ENCODE measurements at places on chromosomes 2 and 18.

GRCh38 chr2:239064891-239065290 is 217.0 kb downstream of the TWIST2 start:
- no peak for DNase-seq

DNA sequence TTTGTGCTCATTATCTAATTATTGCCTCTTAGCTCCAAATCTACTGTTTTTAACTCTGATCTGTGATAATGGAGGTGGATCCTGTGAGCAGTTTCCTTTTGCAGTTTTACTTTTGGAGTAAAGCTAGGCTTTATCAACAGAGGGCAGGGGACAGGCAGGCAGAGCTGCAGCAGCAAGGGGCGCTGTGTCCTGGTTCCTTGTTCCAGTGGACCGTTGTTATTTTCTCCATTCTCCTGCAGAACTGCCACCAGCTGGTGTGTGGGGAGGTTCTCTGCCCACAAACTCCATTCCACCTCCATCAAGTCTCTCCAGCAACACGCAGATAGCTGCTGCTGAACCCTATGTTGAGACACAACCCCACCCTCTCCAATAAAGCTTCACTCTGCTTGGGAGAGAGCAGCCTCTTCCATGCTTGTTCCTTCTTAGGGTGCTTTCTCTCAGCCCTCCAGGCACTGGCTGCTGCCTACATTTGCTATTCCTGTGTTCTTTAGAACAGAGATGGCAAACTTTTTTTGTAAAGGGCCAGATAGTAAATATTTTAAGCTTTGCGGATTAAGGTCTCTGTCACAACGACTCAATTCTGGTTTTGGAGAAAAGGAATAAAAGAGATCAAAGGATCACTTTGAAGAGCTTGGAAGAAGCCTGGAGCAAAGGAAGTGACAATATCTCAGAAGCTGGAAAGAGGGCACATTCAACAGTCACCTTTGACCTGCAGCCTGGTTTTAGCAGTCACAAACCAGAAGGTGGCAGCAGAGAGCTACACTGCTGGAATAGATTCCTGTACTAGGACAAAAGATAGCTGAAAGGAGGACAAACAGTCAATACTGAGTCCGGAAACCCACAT is 208.8 kb downstream of the CCDC178 start:
- peak; percentile 66 for DNase-seq

DNA sequence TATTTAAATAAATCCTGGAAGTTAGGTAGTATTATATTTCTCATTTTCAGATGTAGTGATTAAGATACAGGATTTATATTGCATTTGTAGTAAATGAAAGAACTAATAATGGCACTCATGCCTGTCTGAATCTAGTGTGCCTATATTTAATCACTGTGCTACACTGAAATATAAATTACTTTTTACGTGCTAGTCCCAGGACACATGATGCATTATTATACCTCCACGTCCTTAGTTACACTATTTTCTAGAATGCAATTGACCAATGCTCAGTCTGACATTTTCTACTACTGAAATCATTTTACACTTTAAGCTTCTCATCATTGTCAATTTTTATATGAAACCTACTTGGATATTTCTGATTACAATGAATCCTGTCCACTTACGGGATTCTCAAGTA is 80.9 kb upstream of the TMEFF2 start:
- no peak for DNase-seq

DNA sequence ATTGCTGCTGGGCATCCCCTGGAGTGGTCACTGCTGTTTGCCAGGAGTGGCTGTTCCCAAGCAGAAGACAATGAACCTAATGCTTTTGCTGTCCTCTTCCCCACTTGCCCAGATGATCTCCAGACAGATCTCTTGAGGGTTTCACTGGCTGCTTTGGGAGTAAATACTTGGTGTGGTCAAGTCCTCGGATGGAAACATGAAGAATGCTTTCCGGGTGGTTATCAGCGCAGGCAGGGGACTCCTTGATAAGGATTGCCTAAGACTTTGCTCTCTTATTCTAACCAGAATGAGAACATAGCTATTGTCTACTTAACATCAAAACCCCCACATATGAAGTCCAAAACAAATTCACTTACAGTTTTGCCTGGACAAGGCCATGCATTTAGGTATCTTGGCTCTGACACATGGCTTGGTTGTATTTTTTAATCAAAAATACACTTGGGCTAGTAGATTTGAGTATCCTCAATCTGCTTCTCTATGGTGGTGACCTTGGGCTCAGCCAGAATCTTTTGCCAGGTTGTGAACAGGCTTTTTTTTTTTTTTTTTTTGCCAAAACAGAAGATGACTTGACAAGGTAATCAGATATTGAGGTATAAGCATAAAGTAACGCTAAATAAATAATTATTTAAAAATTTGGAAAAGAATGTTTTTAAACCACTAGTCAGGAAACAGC is 34.8 kb upstream of the MYO3B start:
- no peak for DNase-seq

- DNase-seq, result no peak
Observed at GRCh38 chr18:10477121-10477862, 22.9 kb downstream of the APCDD1 start.

- DNase-seq, result no peak
Observed at GRCh38 chr2:173898996-173899395, 66.2 kb downstream of the SP3 start.

- DNase-seq, result no peak
Observed at GRCh38 chr2:57146951-57147350, 899.7 kb upstream of the VRK2 start.

- DNase-seq, result peak; percentile 15
Observed at GRCh38 chr18:31057051-31057450, 14.5 kb upstream of the DSC3 start.

DNA sequence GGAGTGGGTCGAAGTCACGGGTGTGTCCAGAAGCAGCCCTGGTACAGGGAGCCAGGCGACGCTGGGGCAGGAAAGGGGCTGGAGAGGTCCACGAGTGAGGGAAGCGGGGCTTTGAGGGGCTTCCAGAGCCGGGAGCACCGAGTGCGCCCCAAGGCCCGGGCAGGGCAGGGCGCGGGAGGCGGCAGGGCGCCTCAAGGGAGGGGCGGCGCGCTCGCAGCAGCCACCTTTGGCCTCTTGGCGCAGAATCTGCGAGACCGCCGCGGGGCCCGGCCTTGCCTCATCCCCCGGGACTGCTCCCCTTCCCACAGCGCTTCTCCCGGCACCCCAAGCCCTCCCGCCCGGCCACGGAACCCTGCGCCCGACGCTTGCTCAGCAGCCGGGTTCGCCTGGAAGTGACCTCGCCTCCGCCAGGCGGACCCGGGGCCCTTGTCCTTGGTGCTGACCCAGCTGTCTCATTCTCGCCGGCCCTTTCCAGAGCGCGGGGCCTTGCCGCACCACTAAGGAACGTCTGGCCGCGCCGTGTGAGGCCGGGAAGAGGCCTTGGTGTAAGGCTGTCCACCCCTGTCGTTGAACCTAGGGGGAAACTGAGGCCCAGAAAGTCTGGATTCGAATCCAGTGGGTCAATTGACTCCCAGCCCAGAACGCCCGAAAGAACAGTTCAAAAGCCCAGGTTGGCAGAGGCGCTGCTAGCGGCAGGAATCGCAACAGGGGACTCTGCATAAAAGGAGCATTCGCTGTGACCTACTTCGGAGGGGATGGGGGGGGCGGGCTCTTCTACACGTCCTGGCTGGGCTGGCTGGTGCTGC is 584 bp upstream of the DNER start:
- peak; percentile 66 for DNase-seq

GRCh38 chr18:13572721-13573120 is 153.6 kb downstream of the FAM210A start:
- no peak for DNase-seq

DNA sequence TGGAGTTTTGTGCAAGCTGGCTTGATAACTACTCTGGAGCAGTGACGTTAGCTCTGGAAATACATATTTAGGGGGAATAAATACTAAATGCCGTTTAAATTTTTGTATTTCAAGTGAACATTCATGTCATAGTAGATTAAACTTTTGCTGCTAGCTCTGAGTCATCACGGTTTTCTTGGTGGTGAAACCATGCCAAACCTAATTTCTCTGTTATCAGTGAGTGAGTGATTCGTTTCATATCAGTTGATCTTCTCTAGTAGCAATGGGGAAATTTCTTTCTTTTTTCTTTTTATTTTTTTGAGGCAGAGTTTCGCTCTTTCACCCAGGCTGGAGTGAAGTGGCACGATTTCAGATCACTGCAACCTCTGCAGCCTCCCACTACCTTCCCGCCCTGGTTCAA is 211.1 kb downstream of the PTPRM start:
- no peak for DNase-seq

DNA sequence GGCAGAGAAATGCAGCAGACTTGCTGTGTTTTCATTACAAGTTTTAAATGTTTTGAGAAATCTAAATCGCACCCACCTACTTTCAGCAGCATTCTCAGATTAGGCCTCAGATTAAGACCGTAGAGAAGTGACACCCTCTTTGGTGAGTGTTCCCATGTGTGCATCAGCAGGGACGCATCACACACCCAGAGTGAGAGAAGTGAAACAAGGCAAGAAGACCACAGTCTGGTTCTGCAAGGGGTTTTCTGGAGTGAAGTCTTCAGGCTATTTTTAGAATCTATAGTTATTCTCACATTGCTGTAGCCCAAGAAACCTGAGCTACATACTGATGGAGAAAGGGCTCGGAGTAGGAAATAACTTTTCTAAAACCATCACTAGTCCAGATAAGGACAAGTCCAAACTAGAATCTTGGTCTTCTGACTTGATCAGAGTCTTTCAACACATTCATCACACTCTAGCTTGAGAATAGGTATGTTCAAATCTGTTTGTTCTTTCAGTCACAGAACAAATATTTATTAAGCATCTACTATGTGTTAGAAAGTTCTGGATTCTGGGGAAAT is 1216.6 kb upstream of the PIK3C3 start:
- no peak for DNase-seq

DNA sequence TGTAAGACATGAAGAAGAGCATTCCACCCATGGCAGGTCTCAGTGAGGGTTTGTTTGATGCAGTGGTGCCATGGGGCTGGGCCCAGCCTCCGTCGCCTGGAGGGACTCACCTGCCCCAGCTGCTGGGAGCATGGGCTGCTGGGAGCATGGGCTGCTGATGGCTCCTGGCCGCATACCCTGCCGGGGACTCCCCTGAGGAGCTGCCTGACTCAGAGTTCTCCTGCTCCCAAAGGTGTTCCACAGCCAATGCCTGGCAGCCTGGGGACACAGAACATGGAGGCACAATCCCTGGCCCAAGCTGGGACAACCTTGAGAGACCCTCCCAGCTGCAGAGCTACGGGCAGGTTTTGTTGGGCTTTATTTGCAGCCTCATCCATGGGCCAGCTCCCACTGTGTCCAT is 108.4 kb downstream of the COPS8 start:
- no peak for DNase-seq

GRCh38 chr2:201887773-201888425 is 81.6 kb downstream of the CDK15 start:
- no peak for DNase-seq

DNA sequence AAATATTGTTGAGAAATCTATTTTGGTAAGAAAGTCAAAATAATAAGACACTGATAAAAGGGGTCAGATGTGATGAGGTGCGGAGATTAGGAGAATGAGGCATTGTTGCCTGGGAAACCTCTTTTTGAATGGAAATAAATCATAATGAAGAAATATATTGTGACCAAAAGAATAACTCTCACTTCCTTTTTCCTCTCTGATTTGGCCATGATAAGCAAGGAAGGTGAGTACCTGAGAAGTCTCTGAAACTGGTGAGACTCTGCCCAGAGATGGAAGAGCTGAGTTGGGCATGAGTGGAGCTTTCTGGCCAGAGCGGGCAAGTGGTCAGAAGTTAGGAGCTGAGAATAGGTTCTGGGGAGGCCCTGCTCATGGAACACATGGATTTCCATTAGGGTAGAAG is 11.8 kb downstream of the LAMA3 start:
- no peak for DNase-seq

- DNase-seq, result no peak
Observed at GRCh38 chr2:24985511-24985910, 13.8 kb upstream of the DNAJC27 start.

- no peak for DNase-seq
Observed at GRCh38 chr2:85266146-85267041, 61.4 kb downstream of the TGOLN2 start.

DNA sequence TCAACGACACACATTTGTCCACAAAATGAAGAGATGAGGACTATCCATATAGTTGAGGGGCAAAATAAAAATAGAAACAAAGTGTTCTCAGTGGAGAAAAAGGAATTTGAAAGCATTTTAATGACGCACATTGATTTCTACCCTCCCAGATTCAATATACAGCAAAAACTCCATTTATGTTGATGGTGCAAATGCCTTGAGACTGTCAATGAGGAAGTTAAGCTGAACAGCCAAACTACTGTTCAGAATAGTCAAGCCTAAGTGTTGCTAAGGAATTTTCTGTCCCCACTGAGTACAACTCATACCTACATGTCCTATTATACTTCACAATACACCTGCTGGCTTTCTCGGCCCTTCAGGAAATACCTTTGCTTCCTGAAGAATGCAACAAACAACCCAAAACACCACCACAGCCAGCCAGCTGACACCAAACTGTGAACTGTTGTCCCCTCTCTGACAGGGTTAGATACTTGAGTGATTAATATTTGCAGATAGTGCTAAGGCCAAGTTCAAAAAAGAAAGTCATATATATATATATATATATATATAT is 27.8 kb upstream of the DARS1 start:
- no peak for DNase-seq

- no peak for DNase-seq
Observed at GRCh38 chr2:157442191-157442590, 1.7 kb downstream of the CYTIP start.

GRCh38 chr2:227597036-227597435 is 1.7 kb upstream of the SCYGR2 start:
- DNase-seq, result no peak

- DNase-seq, result peak; percentile 50
Observed at GRCh38 chr2:74919827-74920226, 38.6 kb upstream of the POLE4 start.

GRCh38 chr2:43010438-43011157 is 215.8 kb downstream of the ZFP36L2 start:
- no peak for DNase-seq

GRCh38 chr2:229835596-229836283 is 86.1 kb downstream of the TRIP12 start:
- DNase-seq, result no peak

DNA sequence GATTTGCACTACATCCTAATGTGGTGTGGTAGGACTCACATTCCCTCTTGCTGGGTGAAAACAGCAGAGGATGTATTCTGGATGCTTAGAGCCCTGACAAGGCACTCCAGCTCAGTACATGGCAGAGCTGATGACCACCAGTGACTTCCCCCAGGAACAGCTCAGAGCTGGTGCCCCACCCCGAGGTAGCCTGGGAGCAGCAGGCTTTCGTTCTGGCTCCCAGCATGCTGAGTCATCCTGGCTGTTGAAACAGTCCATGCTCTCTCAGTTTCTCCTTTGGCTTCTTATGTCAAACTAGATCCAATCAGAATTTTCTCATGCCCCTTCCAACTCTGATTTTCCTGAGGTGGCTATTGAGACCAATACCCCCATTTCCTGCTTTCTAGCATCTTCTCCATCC is 438.2 kb downstream of the NBAS start:
- DNase-seq, result no peak

- DNase-seq, result no peak
Observed at GRCh38 chr2:231250698-231251097, 52.3 kb downstream of the ARMC9 start.

DNA sequence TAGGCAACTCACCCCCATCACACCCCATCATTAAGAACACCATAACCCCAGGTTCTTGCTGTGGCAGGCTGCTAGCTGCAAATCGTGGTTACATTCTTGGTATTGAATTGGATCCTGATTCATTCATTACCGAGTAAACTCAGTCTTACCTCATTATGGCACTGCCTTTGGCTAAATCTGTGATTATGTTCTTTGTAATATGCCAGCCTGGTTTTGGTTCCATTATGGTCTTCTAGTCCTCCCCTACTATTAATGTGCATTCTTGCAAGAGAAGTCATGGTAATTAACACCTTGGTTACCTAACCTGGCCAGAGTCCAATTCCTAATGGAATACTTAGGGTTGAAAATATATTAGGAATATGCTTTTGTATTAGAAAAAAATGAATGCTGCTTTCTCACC is 258.9 kb upstream of the APCDD1 start:
- DNase-seq, result no peak
